ENCODE measurements at places on chromosomes 12 and 14.

DNA sequence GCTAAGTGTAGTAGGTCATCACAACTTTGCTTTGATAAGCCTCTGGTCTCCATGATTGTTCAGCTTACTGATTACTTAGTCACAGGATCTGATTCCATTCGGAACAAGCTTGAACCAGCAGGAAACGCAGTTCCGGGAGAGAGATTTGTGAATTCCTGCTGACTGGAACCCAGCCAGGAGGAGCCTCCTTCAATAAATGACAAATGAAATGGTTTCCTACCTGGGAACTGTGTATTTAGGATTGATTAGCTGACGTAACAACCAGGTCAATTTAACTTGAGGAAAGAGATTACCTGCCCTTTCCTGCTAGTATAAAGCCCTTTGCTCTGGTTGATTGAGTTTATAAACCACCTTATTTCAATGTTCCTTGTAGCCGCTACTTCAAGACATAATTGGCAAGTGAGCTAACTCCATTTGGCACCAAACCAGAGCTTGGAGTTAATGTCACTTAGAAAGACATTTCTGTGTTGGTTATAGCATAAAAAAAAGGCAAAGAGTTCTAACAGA, 35.1 kb upstream of the KCNH3 start:
- no peak for DNase-seq

DNA sequence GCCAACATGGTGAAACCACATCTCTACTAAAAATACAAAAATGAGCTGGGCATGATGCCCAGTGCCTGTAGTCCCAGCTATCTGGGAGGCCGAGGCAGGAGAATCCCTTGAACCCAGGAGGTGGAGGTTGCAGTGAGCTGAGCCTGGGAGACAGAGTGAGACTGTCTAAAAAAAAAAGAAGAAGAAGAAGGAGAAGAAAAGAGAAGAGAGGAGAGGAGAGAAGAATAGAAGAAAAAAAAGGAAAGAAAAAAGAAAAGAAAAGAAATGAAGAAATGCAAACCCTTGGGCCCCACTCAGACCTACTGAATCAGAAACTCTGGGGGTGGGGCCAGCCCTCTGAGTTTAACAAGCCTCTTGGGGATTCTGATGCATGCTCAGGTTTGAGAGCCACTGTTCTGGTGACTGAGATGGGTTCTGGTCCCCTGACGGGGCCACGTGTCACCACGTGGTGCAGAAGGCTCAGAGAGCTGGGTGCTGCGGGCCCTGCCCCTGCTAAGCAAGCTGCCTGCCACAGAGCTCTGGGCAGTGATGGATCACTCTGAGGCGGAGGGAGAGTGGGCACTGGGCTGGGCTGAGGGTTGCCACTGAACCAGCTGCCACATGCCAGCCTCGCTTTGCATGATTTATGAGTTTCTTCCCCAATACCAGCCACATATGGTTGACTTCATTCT, 37.5 kb downstream of the ERH start:
- no peak for DNase-seq

DNA sequence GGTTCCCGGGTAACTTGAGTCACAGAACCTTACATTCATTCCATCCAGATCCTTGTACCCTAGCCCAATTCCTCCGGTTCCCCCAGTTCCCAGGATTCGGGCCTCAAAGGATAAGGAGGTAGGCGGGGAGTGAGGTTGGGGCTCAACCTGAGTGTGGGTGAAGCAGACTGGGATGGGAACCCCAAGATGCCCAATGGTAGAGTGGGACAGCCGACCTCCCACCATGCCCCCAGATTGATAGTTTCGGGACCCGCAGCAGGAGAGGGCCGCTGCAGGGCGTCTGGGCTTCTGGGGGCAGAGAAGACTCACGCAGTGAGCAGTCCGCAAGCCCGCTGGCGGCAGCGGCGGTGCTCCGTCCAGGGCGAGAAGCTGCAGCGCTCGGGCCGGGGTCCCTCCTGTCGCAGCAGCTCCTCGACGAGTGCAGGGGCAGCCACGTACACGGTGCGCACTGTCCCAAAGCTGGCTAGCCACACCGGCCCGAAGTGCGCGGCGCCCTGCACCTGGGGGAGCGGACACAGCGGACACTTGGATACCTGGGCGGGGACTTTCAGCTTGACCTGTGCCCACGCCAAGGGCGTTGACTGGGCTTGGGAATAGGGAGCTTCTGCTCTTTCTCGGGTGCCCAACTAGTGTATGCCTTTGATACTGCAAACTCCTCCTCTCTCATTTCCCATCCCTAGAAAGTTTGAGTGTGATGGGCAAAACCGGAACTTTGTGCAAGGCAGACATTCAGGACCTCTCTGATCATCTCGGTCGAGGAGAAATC, 997 bp downstream of the CYP27B1 start:
- DNase-seq = no peak

GRCh38 chr14:103057028-103057371, 349 bp downstream of the CDC42BPB start:
- no peak for DNase-seq

GRCh38 chr12:55017416-55017925, 2.3 kb upstream of the NEUROD4 start:
- DNase-seq = no peak

DNA sequence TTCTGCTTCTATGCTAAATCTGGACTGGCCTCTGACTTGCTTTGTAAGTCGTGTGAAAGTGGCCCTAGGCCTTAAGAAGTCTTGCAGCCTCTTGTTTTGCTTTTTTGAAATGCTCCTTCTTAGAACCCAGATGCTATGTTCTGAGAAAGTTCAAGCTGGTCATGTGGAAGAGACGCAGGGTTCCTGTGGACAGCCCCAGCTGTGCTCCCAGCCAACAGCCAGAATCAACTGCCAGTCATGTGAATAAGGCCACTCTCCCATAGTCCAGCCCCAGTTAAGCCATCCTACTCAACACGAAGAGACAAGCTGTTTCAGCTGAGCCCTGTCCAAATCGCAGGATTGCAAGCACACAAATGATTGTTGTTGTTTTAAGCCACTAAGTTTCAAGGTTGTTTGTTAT, 37.3 kb upstream of the TBPL2 start:
- no peak for DNase-seq

GRCh38 chr12:83634726-83635267, 948.1 kb downstream of the TMTC2 start:
- no peak for DNase-seq

- DNase-seq = no peak
Observed at GRCh38 chr12:52952076-52952801, 3.3 kb downstream of the KRT18 start.

All from GM12892 (cell line).